ENCODE measurements at places on chromosomes 13 and 19. TPM values are rescaled to one million over a fixed set of nuclear protein-coding genes. Genes with fewer than 3 reads are reported as not detected.

DNA sequence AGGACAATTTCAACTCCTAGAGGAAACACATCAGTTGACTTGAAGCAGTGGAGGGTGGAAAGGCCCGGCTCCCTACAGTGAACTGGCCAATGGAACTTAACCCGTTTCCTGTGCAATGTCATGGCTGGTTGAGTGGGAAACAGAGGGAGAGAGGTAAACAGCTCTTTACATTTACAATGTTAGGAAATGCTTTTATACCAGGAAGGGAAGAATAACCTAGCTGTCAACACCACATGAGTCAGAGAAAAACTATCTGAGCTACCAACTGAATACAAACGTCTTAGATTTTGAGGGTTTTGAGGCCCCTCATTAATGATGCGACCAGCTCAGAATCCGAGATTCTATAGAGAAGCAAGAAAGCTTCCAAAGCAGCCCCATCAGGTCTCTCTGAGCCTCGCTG lies 36.7 kb downstream of the CARD8 start:
- DNase-seq = no peak

DNA sequence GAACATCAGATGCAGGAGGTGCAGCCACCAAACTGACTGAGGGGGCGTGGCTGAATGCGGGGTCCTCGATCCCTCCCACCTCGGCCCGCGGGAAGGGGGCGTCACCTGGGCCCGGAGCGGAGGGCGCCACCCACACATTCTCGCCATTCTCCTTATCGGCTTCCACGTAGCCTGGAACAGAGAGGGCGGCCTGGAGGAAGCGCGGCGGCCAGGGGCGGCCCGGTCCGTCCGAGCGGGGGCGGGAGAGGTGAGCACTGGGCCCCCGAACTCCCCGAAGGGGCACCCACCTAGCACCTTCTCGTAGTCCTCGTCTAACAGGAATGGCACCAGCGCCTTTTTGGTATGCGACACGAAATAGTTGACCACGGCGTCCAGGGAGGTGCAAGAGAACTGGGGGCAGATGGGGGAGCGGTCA lies 11.8 kb downstream of the STAP2 start:
- DNase-seq = no peak

DNA sequence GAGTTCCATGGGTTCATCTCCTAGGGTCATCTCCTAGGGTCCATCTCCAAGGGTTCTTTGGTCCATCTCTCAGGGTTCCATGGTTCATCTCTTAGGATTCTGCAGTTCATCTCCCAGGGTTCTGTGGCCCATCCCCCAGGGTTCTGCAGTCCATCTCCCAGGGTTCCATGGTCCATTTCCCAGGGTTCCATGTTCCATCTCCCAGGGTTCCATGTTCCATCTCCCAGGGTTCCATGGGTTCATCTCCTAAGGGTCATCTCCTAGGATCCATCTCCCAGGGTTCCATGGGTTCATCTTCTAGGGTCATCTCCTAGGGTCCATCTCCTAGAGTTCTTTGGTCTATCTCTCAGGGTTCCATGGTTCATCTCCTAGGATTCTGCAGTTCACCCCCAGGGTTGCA lies 4.9 kb downstream of the TMEM59L start:
- DNase-seq = no peak

GRCh38 chr19:33811246-33811645 lies 14.6 kb downstream of the KCTD15 start:
- no peak for DNase-seq

GRCh38 chr19:7595466-7596133 lies at the start of gene CAMSAP3:
TSS of gene CAMSAP3 (plus strand) at chr19:7595863. CDS start at chr19:7596003, 140 bp downstream.
- DNase-seq = no peak

DNA sequence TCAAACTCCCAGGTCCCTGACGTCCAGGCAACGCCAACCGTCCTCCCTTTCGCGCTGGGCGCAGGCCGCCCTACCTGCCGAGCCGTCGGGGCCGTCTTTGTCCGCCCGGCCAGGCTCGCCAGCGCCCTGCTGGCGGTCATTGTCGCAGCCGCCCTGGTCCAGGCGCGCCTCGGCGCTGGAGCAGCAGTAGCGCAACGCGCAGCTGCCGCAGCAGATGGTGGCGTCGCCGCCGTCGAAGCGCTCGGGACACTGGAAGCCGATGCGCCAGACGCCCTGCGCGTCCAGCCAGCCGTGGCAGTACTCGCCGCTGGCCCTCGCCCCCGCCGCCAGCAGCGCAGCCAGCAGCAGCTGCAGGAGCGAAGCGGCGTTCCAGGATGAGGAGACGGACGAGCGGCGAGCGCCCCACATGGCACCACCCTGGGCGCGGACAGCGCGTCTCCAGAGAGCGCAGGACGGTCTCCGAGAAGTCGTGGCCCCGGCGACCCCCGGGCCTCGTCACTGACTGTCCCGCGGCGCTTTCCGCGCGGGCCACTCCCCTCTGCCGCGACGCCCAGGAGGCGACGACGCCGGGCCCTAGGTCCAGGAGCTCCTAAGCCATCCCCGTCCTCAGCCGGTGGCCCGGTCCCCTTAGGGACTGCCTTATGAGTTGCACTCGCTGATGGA lies 1.1 kb downstream of the SHISA2 start:
- no peak for DNase-seq

The SULT2A1 gene
- 0.16 TPM for total RNA-seq

The KASH5 gene
- total RNA-seq = 0.21 TPM

The HSD17B14 gene
- 1.4 TPM for total RNA-seq
